ENCODE measurements at places on chromosomes 2 and 18.

DNA sequence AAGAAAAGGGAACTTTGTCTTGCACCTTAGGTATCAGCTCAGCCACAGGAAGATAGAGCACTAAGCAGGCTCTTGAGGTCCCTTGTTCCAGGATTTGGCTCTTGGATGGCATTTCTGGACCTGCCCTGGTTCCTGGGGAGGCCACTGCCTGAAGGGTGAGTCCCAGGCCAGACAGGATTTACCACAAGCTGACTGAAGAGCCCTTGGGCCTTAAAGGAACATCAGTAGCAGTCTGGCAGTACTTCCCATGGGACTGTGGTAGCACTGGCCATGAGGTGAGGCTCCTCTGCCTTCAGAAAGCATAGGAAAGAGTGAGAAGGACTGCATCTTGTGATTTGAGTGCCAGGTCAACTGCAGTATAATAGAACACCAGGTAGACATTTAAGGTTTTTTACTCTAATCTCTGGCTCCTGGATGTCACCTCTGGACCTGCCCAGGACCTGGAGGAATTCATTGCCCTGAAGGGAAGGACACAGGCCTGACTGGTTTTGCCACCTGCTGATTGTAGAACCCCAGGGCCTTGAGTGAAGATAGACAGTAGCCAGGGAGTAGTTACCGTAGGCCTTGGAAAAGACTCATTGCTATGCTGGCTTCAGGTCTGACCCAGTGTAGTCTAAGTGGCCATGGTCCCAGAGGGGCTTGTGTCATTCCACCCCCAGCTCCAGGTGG, 154.4 kb upstream of the CREB1 start:
- no peak for DNase-seq

DNA sequence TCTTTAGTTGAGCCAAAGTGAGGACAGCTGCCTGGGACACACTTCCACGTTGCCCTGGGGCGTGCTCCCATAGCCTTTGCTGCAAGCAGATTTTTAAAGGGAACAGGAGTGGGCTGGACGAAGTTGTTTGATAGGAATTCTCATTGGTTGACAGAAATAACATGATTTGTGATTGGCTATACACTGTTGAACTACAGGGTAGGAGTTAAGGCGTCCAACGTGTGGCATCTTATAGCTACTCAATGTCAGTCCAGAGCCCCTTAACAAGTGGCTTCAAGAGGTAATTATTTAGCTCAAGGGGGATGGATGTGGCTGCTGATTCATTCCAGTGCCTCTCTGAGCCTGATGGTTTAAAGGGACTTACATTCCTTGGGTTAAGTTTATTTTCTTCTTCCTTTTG, 65.5 kb downstream of the ACAA2 start:
- DNase-seq: no peak

GRCh38 chr2:190677255-190677654, 28.4 kb downstream of the NAB1 start:
- no peak for DNase-seq

- no peak for DNase-seq
Observed at GRCh38 chr2:199979398-199979797, 24.0 kb downstream of the MAIP1 start.

DNA sequence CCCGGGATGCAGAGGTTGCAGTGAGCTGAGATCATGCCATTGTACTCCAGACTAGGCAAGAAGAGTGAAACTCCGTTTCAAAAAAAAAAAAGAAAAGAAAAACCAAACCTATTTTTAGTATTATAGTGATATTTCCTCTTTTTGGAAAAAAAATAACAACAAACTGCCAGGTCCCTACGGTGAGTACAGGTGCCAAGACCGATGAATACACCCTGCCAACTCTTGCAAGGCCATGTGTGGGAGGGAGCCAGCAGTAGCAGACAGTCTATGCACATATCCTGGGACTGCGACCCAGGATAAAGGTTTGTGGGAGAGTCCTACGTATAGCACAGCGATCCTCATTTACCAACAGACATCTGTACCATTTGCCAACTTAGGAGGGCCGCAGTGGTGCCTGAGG, 69.6 kb upstream of the DNMT3A start:
- no peak for DNase-seq

- DNase-seq: peak; percentile 16
Observed at GRCh38 chr18:63844254-63844653, 43.3 kb upstream of the SERPINB2 start.

GRCh38 chr2:72612614-72613160, 213.1 kb downstream of the EXOC6B start:
- no peak for DNase-seq

GRCh38 chr18:24300703-24301102, 96.9 kb downstream of the OSBPL1A start:
- DNase-seq: no peak

- no peak for DNase-seq
Observed at GRCh38 chr2:42792087-42792582, 248 bp downstream of the HAAO start.

DNA sequence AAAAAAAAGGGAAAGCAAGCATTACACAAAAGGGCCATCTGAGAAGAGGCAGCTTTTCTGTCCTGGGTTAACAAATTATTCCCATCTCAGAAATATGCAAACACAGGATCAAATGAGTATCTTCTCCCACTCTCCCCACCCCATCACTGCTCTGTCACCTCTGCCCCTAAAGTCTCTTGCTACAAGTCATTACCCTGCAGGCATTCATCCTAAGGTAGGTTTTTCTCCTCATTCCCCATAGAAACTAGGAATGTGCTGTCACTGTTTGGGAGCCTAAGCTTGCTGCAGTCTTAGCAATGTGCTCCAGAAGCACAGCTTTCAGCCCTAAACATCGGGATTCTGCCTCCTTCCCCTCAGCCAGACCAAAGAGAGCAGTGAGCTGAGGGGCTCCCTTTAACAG, 3.6 kb downstream of the LRRTM1 start:
- no peak for DNase-seq

DNA sequence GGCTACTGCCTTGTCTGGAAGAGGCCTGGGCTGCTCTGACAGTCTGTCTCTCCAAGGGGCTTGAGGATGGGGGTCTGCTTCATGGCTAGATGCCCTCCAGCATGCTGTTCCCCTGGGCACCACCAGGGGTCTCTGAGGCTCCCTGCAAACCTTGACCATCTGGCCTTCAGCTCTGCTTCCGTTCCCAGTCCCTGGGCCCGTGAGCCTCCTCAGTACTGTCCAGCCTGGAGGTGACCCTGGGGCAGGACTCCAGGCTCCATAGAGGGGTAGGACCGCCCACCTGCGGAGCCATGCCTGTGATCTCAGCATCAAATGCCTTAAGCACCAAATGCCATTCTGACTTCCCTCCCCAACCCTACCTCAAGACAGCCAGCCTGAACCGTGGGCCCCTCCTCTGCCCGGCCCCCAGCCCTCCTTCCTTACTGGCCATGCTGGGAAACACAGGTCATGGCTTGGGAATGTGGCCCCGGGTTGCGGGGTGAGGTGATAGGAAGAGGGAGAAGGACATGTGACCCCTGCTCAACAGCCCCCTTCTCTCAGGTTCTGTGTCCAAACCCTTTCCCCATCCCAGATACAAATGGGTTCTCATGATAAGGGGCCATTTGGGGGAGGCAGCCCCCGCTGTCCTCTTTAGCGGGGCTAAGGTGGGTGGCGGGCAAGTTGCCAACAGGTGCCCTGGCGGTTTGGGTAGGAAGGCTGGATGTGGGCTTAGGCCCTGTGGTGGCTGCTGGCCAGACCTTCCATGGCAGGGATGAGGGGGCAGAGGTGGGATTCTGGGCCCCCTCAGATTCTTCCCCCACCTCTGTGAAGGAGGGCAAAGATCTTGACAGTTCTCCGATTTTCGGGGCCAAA, 25.0 kb downstream of the SPEG start:
- peak; percentile 46 for DNase-seq

DNA sequence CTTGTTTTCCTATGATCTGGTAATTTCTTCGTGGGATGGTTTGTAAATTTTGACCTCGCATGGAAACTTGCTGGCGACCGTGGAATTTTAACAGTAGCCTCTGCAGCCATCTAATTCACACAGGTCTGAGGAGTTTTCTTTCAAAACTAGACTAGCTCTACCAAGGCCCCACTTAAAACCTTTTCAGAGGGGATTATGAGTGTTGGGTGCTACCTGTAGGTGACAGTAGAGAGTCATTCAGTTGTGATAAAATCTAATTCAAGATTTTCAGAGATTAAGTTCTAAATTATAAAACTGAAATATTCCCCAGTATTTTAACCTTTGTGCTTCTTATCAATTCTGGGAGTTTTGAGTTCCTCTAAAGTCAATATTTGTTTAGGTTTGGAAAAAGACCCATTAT, 31.0 kb downstream of the THSD7B start:
- DNase-seq: no peak

GRCh38 chr18:24341361-24341760, 56.3 kb downstream of the OSBPL1A start:
- no peak for DNase-seq

- DNase-seq: no peak
Observed at GRCh38 chr2:9745153-9745899, 97.9 kb upstream of the TAF1B start.

DNA sequence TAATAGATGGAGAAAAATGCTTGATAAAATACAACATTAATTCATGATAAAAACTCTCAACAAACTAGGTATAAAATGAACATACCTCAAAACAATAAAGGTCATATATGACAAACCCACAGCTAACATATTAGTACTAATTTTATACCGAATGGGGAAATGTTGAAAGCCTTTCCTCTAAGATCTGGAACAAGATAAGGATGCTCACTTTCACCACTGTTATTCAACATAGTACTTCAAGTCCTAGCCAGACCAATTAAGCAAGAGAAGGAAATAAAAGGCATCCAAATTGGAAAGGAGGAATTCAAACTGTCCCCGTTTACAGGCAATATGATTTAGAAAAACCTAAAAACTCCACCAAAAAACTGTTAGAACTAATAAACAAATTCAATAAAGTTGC, 61.5 kb upstream of the CTIF start:
- DNase-seq: no peak

- no peak for DNase-seq
Observed at GRCh38 chr18:9740071-9740470, 32.0 kb downstream of the RAB31 start.

DNA sequence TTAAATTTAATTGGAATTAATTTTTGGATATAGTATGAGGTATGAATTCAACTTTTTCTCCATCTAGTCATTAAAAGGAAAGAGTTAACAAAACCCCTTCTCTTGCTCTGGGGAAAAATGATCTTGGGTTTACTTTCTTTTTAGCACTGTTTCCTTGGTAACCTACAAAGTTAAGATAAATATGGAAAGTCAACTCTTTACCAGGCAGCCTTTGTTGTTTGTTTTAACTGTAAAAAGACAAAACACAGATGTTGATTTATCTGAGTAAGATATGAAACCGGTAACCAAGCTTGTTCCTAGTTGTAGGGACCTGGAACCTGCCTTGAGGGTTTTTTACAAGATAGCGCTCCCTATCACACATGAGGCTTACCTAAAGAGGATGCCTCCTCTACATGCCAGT, 10.1 kb upstream of the SANBR start:
- DNase-seq: no peak

DNA sequence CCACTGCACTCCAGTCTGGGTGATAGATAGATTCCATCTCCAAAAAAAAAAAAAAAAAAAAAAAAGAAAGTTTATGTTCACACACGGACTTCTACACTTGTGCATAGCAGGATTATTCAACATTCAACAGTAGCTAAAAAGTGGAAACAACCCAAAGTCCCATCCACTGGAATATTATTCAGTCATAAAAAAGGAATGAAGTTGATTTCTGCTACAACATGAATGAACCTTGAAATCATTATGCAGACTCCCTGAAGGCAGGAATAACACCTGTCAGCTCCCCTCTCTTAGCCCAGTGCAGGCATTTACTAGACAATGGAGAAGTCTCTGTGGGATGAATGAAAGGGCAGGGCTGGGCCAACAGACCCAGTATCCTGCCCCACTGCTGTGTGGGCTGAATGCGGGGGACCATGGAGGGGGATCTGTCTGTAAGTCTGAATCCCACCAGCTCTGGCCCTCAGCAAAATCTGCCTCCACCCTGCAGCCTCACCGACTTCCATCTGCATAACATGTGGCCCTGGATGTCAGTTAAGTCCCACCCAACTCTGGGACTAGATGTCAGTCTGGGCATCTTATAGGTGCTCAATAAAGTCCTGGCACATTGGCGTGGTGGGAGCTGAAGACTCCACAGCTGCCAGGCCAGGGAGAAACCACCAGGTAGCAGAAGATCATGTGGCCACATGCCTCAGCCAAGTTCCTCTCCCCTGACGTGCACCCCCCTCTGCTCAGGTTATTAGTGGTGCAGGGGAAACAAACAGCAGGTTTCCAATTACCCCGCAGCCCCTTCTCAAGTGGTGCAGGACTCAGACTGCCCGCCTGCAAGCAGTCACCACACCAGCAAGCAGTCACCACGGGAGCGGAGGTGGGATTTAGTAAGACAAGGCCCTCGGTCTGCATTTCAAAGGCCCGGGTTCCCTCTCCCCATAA, 8.9 kb downstream of the ZFP36L2 start:
- DNase-seq: no peak

DNA sequence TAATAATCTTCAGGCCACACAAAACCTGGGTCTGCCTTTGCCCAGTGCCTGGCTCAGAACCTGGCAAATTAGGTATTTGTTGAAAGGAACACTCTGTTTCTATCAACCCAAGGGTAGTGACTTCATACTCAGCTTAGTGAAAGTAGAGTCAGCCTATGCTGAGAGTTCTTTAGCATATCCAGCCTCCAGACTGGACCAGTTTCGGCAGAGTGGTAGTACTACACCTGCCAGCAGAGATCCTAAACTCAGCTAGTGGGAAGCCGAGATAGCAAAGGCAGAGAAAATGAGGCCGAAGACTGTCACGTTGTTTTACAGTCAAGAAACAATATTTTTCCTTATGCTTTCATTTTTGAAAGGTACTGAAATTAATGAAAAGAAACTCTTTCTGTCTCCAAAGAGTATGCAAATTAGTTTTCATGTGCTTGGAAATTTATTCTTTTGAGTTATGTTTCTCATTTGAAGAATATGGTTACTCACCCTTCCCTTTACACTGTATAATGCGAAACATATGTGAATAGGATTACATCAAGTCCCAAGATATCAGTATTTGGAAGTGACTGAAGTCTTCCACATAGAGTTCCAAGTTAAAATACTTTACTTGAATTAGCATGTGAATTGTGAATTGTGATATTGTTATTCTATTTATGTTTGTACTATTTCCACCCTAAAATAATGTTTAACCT, 52.2 kb upstream of the UGP2 start:
- no peak for DNase-seq

- DNase-seq: no peak
Observed at GRCh38 chr2:153912798-153913396, 41.2 kb downstream of the GALNT13 start.

GRCh38 chr2:42722320-42723190, 41.4 kb downstream of the OXER1 start:
- no peak for DNase-seq

- no peak for DNase-seq
Observed at GRCh38 chr2:37918742-37919186, 6.3 kb upstream of the RMDN2 start.

GRCh38 chr2:22890132-22890531, 494.8 kb upstream of the KLHL29 start:
- no peak for DNase-seq

All from SHP77 (cell line).